Activated T-cell treated with anti-CD3 and anti-CD28 coated beads, Interleukin-2, amount 50 U/mL, for 24 hours (primary cell): ENCODE measurements at places on chromosomes 7 and 10.

DNA sequence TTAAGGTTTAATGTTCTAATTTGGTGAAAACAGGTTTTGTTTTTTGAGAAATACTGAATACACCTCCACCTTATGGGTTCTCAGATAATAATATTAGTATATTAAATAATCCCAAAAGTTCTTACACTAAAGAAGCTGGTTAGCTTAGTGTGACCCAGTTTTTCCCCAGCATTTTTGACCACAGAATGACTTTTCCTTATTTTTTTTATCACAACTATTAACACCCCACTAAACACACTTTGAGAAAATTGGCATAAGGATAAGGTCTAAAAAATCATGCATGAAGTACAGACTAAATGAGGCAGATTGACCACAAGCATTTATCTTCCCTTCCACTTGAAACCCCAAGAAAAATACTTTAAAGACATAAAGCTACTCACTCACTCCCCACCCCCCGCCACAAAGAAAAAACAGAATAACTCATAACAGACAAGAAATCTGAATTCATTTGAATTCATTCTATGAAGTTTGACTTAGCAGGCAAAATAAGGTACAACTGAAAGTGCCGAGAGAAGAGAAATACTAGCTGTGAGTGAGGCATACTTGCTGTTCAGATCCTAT lies 49.7 kb upstream of the WNT16 start:
- no peak for DNase-seq

DNA sequence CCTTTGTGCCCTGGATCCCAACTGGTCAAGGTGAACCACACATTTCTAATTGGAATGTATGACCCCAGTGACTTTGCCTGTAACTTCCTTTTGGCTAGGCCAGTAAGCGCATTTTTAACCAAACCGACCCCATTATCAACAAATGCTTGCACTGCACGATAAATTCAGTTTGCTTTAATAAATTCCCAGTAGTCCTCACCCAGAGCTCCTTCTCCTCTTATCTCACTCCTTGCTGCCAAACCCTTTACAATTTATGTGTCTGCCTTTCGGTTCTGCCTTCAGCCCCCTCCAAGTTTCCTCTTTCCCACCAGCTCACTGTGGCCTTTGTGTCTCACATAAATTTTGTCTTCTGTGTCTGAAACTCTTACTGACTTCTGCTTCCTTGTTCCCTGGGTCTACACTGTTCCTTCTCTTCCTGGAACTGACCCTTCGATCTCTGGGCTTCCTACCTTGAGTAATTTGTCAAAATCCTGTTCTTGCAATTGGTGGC lies 59.0 kb downstream of the TBXAS1 start:
- DNase-seq: no peak

GRCh38 chr7:133606991-133607390 lies 354.1 kb downstream of the EXOC4 start:
- DNase-seq: no peak

- no peak for DNase-seq
Measured at GRCh38 chr7:3494947-3495346, 193.9 kb downstream of the SDK1 start.

DNA sequence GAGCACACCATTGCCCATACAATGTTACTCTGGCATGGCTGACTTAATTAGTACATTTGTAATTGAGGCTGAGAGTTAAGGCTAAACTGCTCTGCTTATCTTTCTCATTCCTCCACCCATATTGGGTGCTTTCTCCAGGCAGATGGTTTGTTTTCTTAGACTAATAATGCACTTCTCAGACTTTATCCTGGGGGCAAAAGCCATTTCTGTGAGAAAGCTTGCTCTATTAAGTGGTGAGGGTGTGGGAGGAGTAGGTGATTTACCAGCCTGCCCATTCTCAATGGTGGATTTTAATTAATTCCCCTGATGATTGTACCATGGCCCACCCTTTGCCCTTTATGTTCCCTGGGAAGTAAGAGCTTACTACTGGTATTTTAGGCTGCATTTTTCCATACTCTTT lies 174.8 kb downstream of the FOXP2 start:
- DNase-seq: no peak

DNA sequence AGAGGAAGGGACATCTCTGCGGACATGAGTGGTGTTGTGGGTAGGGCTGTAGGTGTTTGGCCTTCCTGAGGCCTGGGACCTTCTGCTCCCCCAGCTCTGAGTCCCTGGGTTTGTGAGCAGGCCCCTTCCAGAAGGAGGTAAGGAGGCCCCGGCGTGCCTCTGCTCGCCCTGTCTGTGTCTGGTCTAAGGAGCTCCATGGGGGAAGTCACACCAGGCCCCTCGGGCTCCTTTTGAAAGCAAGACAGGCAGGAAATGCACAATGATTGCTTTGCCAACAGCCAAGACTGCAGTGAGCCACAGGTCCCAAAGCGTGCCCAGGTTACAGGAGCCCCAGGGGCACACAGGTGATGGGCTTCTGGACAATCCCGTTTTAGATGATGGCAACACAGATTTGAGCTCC lies 89.5 kb downstream of the FAM53B start:
- DNase-seq: no peak

- DNase-seq: no peak
Measured at GRCh38 chr7:149188213-149188612, 7.1 kb upstream of the ZNF282 start.

- no peak for DNase-seq
Measured at GRCh38 chr7:118642396-118642795, 417.9 kb downstream of the ANKRD7 start.

GRCh38 chr7:112945046-112945445 lies 141.6 kb downstream of the GPR85 start:
- DNase-seq: no peak

DNA sequence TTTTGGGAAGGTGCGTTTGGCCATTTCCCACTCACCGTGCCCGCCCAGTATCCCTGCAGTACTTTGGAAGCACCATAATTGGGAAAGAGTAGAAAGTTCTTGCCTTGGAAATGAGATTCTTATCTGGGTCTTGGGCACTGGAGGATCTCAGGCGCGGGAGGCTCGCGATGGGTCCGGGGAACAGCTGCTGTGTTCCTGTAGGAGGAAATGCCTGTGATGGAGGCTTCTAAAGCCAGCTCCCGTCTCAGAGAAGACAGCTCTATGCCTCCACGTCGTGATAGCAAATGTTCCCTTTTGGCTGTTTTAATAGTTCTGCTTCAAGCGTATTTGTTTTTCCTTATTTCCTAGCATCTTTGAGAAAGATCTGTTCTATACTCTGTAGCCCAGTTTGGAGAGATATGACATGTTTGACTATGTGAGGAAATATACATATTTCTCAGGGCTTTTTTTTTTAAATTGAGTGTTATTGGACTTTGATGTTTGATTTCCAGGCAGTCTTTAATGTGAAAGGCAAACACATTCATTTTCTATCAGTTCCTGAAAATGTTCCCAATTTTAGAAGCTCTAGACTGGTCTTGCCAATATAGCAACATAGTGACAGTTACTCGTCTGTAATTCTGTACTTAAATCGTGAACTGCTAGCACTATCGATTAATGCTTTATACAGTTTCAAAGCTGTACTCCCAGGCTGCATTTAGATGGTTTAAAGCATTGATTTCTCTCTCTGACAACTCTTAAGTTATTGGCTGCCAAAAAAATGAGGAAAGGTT lies 280.8 kb downstream of the DPP6 start:
- no peak for DNase-seq

DNA sequence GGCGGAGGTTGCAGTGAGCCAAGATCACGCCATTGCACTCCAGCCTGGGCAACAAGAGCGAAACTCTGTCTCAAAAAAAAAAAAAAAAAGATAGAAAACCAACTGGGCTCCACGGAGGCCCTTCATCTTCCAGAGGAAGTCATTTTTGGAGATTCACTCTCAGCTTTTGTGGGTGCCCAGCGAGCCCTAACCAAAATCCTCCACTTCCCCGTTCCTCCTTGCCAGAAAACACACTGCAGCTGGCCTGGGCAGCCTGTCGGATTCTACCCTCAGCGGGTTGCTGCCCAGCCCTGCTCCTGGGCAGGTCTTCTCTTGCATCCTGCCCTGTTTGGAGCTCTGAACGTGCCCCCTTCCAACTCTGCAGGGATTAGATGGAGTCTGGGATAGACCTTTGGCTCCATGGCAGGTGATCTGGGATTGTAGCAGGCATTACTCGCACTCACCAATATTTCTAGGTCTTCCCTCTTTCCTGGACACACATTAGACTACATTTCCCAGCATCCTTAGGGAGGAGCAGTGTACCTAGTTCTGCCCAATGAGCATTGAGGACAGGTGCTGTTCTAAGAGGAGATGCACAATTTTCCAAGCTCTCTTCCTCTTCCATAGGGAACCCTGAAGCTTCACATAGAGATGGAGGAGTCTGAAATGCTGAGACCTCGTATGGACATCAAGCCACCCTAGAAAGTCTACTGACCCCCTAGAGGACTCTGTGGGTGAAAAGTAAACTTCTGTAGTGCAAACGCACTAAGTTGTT lies 4.6 kb downstream of the GRID2IP start:
- DNase-seq: no peak

DNA sequence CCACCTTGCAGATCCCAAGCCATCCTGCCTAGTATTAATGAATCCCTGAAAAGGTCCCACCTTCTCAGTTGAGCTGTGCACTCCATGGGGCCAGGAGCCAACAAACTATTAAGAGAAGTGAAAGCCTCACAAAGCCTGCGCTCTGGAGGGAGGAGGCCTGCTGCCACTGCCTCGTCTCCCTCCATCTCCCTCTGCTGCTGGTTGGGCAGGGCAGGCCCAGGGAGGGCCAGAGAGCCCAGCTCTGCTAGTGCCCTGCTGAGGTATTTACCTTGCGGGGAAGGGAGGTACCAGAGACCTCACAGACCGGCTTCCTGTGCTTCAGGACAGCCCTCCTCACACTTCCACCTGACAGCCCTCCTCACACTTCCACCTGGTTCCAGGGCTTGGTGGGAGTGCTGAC lies 171.5 kb downstream of the SH3PXD2A start:
- DNase-seq: no peak

DNA sequence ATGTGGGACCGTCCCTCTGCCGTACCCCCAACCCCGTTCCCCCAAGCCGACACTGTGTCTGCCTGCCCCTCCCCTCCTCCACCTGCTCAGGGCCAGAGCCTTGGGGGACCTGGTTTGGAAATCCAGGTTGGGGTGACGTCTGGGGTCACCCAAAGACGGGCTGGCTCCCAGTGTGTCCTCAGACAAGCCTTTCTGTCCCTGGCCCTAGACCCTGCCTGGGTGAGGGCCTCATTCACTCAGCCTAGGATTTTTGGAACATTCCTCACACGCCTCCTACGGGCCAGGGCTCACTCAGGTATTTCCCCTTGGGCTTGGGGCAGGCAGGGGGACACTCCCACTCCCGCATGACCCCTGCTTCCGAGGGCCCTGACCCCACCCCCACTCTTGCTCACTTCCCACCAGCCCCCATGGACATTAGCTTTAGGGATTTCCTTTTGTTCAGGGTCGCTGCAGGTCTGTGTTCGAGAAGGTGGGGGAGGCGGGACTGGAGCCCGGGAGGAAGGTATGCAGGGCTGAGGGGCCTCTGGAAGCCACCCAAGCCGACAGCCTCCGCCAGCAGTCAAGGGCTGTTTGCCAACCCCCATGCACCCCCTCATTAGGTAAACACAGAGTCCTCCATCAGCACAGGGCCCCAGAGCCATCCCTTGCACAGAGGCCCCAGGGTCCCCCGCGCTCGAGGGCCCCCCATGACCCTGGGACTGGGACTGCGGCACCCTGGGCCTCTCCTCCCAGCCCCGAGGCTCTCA lies 35.1 kb downstream of the PDGFA start:
- DNase-seq: no peak

DNA sequence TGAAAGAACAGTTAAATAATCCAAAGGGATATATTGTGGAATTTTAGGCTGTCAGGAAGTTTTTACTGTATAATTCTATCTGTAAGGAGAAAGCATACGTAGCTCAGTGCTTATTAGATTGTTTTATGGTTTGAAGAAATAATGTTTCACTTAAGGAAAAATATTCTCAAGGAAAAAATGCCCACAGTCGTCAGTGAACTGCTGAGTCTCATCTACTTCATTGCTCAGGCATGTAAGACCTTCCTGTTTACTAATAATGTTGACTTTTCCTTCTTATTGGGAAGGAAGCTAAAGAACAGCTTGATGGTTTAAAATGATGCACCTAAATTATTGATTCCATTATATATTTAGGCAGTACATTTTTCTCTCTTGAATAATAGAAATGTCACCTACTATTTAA lies 304.2 kb downstream of the SDK1 start:
- no peak for DNase-seq

GRCh38 chr7:16923019-16923418 lies 41.2 kb upstream of the AGR3 start:
- no peak for DNase-seq

DNA sequence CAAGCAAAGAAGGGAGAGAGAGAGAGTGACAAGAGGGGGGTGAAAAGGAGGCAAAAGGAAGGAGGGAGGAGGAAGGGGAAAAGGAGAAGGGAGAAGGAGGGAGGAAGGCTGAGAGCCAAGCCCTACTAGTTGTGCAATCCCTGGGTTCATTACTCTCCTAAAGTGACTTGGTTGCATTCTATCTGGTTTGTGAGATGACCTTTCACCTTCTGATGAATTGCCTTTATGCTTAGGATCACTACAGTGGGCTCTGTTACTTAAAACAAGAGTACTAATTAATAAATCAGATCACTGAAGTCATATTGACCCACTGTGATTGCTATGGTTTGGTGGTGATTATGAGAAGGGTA lies 144.9 kb downstream of the KIF20B start:
- no peak for DNase-seq

- no peak for DNase-seq
Measured at GRCh38 chr7:14092331-14092730, 102.9 kb upstream of the ETV1 start.

- DNase-seq: no peak
Measured at GRCh38 chr10:50511492-50512213, 112.1 kb downstream of the SGMS1 start.

DNA sequence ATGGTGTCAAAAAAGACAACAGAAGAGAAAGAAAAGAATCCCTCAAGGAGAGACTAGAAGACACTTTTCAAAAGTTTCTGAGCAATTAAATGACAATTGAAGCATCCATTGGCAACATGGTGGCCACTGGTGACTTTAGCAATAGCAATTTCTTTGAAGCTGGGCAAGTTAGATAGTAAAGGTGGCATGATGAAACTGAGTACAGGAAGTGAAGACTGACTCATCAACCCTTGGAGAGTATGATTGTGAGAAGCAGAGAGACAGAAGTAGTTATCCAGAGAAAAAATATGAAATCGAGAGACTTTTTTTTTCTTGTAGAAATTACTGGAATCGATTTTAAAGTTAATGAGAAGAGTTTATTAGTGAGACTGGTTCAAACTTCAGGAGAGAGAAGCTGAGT lies 52.5 kb downstream of the DGKB start:
- DNase-seq: no peak

GRCh38 chr10:59279991-59280505 lies 82.3 kb downstream of the FAM13C start:
- no peak for DNase-seq

DNA sequence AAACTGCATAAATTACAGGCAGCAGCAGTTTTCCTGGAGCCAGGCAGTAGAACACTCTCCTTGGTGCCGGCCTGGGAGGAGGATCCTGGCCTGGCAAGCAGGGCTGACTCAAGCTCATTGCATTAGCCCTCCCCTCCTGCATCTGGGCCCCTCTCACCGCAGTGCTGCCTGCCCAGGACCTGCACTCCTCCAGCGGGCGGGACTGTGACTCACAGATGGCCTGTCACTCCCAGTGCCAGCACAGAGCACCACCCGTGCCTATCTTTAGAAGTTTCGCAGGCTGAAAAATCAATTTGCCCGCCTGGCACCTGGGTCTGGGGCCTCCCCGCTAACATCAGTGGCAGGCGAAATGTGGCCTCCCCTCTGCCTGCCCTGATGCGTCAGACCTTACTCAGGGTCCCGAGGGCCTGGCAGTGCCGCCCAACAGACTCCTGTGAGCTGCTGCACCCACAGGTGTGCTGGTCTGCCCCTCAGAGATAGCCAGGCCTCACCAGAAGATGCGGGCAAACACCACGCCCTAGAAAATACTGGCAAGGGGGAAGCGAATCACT lies 123.8 kb downstream of the KCNMA1 start:
- no peak for DNase-seq
